B cell (primary cell): ENCODE measurements at places on chromosomes 7 and 10. TPM values are rescaled to one million over a fixed set of nuclear protein-coding genes. Genes with fewer than 3 reads are reported as not detected.

DNA sequence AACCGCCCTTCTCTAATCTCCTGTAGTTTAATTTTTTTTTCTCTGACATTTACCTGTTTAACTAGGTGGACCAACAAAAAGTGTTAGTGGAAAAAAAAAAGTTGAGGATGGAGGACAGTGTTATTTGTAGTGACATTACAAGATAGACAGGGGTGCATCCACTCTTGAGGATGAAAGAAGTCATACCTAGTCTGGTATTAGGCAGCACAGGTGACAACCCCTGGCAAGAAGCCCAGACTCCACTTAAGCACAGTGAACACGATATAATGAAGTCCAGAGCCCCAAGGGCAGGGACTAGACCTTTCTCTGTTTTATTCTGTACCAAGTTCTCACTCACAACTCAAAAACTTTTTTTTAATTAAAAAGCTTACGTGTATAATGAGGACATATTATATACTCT, 268.4 kb downstream of the GPR37 start:
- no peaks in the 10 kb centered on the region for H3K36me3 ChIP-seq
- no peak overlapping the region for H3K4me3 ChIP-seq
- H3K27ac ChIP-seq: no peak overlapping the region
- no peak for DNase-seq

- H3K4me3 ChIP-seq: peak overlapping the region; percentile 66
- H3K27me3 ChIP-seq: no peaks in the 10 kb centered on the region
- peaks cover 19% of the 10 kb centered on the region for H3K36me3 ChIP-seq
- peaks cover 38% of the 10 kb centered on the region for H3K4me1 ChIP-seq
Observed at GRCh38 chr7:1531979-1532455, 1.5 kb downstream of the MAFK start.

RBP3 gene
- total RNA-seq: not detected in 2 replicates

GATA3 gene
- 0.49 and 0.94 TPM in 2 replicates for total RNA-seq

DNA sequence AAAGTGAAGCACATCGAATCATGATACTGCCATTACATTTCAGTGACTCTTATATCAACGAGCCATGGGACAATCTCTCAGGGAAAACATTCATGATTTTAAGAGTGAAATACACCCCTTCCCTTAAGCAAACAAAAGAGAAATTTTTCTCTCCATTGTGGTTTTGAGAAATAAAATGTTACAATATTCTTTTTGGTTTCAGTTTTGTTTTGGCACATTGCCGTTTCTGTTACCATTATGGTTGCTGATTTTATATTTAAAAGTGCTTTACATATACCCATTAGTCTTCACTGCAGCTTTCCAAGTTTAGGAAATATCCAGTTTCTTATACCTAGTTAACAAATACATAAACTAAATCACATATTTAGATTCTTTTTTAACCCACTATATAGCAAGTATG, 126.8 kb upstream of the SEM1 start:
- H3K4me3 ChIP-seq: no peak overlapping the region
- H3K36me3 ChIP-seq: no peaks in the 10 kb centered on the region
- H3K27me3 ChIP-seq: no peaks in the 10 kb centered on the region
- no peak overlapping the region for H3K27ac ChIP-seq

DNA sequence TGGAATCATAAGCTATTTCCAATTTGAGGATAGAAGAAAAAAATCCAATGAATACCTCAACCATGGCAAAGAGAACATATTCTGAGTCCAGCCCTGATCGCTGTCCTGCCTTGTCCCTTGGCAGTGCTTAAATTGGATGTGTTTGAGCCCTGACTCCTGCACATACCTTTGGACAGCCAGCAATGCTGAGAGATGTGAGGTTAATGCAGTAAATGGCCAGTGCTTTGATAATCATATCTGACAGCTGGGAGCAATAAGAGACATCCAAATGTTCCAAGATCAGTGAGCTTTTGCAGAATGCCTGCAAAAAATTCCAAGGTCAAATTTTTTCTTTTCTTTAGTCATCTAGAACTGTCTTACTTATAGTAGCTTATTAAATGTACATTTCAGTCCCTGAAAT, 80.1 kb upstream of the LRRC17 start:
- H3K27me3 ChIP-seq: no peaks in the 10 kb centered on the region
- no peak overlapping the region for H3K27ac ChIP-seq
- H3K36me3 ChIP-seq: peaks cover 5% of the 10 kb centered on the region
- DNase-seq: no peak
- H3K4me1 ChIP-seq: no peaks in the 10 kb centered on the region

SPDYE5 gene
- total RNA-seq: not detected in 2 replicates

CYP3A7 gene
- not detected in 2 replicates for total RNA-seq

DNA sequence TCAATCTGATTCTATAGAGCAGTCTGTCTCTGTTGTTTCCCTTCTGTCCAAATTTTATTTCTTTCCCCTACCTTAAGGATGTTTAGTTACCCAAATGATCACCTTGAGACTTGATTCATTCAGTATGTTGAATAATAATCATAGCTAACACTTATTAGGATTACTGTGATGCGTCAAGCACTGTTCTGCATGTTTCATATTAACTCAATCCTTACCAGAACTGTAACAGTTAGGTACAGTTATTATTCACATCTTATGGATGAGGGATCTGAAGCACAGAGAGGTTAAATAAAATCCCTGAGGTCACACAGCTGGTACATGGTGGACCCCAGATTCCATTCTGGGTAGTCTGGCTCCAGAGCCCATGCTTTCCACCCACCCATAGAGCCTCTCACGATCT, 97.9 kb upstream of the SAMD8 start:
- no peak overlapping the region for H3K27ac ChIP-seq
- peaks cover 2% of the 10 kb centered on the region for H3K36me3 ChIP-seq
- no peak overlapping the region for H3K4me3 ChIP-seq
- H3K27me3 ChIP-seq: no peaks in the 10 kb centered on the region
- no peak for DNase-seq

CNTNAP2 gene
- total RNA-seq: 7.0 and 7.4 TPM in 2 replicates

- H3K27ac ChIP-seq: no peak overlapping the region
- no peak overlapping the region for H3K4me3 ChIP-seq
- H3K36me3 ChIP-seq: peaks cover 38% of the 10 kb centered on the region
- DNase-seq: no peak
- no peaks in the 10 kb centered on the region for H3K4me1 ChIP-seq
- no peaks in the 10 kb centered on the region for H3K27me3 ChIP-seq
Observed at GRCh38 chr7:5620459-5620881, 161.0 kb downstream of the RNF216 start.
